ENCODE measurements at places on chromosomes 3 and 15.

- no peak for DNase-seq
Measured at GRCh38 chr3:178439504-178439903, 96.7 kb upstream of the KCNMB2 start.

- no peak for DNase-seq
Measured at GRCh38 chr15:45138814-45139765, 9.3 kb downstream of the DUOX1 start.

DNA sequence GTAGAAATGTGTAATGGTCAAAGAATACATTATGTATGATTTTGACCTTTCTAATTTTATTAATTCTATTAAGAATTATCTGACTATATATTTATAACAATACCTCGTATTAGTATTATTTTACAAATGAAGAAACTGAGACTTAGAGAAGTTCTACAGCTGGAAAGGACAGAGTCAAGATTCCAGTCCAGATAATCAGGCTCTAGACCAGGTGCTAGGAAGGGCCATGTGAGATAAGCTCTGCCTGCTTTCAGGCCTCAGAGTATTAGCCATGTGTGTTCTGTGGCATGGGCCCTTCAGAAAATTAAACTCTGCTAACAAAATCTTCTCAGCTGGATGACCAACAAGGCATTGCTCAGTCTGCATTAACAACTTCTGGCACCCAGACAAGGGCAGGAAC is 87.5 kb downstream of the CD200R1L start:
- DNase-seq = no peak

DNA sequence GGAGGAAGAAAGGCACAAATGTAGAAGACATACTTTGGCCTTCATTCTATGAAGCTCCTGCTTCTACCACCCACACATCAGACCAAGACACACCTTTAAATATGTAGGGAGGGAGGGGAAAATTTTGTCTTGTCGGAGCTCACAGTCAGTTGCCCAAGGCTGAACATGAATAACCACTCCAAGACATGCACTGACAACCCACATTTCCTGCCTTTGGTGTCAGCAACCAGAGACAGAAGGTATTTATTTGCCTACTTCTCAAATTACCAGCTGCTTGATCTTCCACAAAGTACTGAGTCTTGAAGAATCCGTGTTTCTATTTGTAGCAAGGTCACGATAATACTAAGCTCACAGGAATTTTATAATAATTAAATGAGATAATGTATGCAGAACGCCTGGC is 169.7 kb downstream of the KCNMB2 start:
- DNase-seq = no peak

GRCh38 chr3:195046441-195046840 is 224.5 kb downstream of the XXYLT1 start:
- no peak for DNase-seq

DNA sequence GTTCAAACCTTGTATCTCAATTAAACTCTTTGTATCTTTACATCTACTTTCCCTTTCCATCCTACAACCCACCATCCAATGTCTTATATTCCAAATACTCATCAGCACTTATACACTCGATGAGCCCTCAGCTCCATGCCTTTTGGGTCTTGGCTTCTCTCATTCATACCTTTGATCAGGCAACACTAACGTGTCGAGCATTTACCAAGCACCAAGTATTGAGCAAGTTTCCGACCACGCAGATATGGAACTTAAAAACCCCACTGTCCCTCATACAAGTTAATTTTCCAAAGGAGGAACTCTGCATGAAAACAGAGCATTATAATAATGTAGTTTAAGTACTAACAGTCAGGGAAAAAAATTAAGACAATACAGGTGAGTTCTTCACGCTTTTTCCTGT is 102.8 kb downstream of the IL1RAP start:
- DNase-seq = peak; percentile 78

- peak; percentile 92 for DNase-seq
Measured at GRCh38 chr3:72938471-72939265, 50.8 kb downstream of the GXYLT2 start.

DNA sequence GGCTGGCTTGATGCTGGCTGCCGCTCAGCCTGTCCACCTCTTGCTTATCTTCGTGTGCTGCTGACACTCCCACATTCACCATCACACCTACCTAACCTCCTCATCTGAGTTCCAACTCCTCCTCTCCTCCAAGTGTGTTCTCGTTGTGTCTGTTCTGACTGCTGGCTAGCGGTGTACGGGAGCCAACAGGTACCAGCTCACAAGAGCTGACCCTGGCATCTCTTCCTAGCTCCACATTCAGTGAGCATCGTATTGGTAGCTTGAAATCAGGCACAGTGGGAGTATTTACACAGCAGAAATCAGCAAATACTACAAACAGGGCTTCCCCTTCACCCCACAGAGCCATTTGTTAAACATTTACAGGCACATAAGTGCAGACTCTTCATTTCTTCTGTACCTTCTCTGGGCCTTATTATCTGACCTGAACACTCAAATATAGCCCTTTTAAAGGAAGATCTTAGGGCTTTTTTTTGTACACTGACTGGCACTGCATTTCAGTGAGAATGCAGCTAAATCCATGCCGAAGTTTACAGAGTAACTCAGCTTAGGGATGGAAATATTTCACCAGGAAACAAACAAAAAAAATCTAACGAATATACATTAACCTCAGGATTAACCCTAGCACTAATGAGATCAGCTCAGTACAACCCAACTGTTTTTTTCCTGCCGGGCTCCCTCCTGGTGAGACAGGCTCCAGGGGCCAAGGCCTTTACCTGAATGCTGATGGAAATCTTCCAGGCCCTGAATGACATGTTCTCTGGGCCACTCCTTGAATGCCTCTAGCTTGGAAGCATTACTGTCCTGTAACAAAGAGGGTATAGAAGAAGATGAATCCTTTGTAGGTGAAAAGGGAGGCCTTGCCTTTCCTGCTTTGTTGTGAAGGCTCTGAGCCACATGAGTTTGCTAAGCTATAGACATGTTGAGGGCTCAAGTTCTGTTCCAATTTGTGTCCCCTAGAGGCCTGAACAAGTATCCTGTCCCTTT is 150.5 kb upstream of the LPP start:
- DNase-seq = no peak

DNA sequence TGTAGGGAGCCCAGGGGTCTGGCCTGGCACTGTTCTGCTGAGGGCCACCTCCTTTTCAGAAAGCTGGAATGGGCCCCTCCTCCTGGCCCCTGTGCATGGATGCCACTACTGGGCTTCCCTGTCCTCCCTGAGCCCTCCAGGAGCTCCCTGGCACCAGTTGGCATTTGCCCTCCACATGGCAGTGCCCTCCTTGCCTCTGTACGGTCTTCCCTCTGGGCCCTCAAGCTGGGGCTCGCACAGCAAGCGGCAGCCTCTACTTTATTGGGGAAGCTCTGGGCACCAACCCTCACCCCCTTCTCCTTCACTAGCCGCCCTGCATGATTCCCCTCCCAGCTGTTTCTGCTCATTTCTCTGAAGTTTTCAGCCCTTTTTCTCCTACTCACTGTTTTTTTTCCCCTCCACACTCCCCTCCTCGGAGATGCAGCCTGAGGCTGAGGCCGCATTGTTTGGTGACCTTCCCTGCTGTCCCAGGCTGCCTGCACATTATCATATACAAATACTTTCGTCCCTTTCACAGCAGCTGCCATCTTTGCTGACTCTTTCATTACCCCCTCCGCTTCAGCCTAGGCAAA is 127.3 kb downstream of the EEFSEC start:
- no peak for DNase-seq

Measured in MV-4-11 (cell line).